ENCODE measurements at places on chromosomes 6 and 20.

DNA sequence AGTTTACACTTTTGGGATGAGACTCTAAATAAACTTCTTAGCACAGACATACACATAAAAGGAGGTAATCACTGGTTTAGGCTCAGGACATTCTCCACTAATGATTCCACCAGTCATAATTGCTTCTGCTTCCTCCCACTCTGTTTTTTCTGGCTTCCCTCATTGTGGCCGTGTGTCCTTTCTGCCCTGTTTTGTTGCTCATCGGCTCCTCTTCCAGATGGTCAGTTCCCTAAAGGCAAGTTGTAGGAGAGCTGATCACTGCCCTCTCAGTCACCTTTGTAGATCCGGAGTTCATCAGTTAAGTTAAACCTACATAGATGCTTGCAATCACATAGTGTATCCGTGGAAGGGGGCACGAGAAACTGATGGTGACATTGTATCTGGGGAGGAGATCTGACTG lies 200.5 kb upstream of the ARG1 start:
- no peak for DNase-seq

GRCh38 chr6:137734005-137734874 lies 132.8 kb upstream of the TNFAIP3 start:
- no peak for DNase-seq

DNA sequence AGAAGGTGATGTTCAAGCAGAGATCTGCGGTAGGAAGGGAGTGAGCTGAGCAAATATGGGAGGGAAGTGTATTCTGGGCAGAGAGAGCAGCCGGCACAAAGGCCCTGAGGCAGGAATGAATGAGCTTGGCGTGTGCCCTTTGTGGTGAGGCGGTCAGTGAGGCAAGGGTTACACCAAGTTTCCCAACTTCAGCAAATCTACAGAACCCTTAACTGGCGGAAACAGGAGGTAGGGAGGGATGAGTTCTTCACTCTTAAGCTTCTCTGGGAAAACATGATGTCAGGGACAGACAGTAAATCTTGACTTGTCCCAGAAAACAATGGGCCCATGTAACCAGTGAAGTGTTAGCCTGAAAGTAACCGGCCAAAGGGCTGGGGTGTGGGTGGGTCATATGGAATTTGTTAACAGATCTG lies 97.1 kb upstream of the PTPN1 start:
- no peak for DNase-seq

- no peak for DNase-seq
Observed at GRCh38 chr20:34941226-34941625, 14.4 kb downstream of the GSS start.

GRCh38 chr6:14555804-14556203 lies 438.2 kb downstream of the CD83 start:
- no peak for DNase-seq

Measured in CD4-positive, alpha-beta T cell treated with Interleukin-4 for 1 hour (primary cell).